ENCODE measurements at places on chromosomes 3 and 15.
A peak's percentile ranks its signal among the peaks of the same experiment; 100 is the strongest.

- DNase-seq = no peak
Measured at GRCh38 chr3:64094713-64095079, 71.4 kb upstream of the PSMD6 start.

- DNase-seq = no peak
Measured at GRCh38 chr3:142029791-142030190, 119.6 kb downstream of the TFDP2 start.

DNA sequence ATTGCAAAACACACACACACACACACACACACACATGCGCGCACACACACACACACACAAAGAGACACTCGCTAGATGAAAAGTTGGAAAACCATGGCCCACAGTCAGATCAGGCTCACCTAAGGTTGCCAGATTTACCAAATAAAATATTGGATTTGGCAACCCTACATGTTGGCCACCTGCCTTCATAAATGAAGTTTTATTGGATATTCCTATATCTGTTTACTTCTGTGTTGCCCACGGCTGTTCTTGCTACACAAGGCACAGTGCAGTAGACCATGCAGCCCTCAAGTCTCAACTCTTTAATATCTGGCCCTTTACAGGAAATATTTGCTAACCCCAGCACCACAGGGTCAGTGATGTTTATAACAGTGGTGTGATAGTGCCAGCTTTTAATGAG, 445.0 kb upstream of the PROK2 start:
- no peak for DNase-seq

DNA sequence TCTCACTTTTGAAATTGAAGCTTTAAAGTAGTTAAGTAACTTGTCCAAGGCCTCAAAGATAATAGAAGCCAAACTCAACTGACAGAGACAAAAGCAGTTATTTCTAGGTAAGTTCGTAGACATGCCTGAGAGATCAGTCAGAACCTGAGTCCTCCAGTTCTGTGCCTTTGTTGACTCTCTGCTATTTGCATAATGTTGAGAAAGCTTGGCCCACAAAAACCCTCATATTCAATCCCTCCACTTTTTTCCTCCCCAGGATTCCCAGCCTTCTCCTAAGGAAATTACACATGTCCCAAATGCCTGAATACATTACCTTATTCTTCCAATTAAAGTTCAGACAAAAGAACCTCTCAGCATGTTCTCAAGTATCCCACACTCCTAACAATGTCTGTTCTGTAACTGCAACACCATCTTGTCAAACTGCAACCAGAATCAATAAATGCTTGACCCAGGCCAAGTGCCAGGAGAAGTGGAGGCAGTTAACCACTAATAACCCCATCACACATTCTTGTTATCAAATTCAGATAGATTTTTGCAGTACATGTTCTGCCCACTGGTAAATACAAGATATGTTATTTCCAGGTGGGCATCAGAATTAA, 217.8 kb downstream of the LRRC3B start:
- no peak for DNase-seq

DNA sequence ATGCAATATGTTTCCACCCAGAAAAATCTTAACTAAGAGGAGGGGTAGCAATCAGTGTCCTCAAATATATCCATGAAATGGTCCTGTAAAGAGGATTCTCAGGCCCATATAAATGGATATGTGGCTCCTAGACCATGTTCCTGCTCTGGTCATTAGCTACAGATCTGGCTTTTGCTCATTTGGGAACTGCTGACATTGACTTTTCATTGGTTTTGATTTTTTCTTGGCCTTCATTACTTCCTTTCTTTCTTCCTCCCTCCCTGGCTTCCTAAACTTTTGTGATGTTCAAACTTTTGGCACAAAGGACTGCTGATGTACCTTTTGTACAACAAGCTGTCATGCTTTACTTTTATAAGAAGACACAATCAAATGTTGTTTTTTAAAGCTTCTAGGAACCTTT, 41.6 kb upstream of the SNRK start:
- no peak for DNase-seq

- DNase-seq = no peak
Measured at GRCh38 chr3:10173926-10174435, 9.3 kb downstream of the IRAK2 start.

DNA sequence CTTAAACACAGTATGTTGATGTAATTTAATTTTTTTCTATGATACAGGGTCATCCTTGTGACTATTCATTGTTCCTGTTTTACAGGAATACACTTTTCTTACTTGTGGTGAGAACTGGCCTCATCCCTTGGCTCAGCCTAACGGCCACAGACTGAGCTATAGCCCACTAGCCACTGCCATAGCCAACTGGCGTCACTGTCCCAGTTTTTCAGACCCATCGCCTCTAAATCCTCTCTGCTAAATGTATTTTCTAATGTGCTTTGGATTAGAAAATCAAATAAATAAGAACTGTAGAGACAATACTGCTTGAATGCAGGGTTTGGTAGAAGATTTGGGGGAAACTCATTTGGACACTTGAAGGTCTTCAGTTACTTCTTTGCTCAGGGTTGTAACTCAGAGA, 113.1 kb downstream of the TIGIT start:
- DNase-seq = no peak

- DNase-seq = peak; percentile 16
Measured at GRCh38 chr3:14879211-14879874, 60.6 kb downstream of the FGD5 start.

- DNase-seq = no peak
Measured at GRCh38 chr3:71951361-71951760, 166.4 kb upstream of the PROK2 start.

- no peak for DNase-seq
Measured at GRCh38 chr3:156617145-156617544, 57.2 kb upstream of the TIPARP start.

DNA sequence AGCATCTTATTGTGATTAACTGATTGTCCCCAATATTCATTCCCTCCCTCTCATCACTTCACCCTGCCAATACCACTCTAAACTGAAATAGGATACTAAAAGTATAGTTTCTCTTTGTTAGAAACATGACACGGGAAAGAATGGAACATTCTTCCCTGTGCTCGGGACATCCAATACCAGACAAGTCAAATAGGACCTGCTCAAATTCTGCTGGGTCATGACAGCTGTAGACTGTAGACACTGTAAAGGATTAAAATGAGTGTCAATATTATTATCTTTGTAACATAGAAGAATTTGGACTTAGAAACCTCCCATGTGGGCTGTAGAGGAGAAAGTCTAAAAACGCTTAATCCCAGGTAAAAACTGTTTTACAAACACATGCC, 315.0 kb upstream of the NR2E3 start:
- DNase-seq = no peak

GRCh38 chr15:39495871-39496840, 84.7 kb upstream of the THBS1 start:
- DNase-seq = no peak

DNA sequence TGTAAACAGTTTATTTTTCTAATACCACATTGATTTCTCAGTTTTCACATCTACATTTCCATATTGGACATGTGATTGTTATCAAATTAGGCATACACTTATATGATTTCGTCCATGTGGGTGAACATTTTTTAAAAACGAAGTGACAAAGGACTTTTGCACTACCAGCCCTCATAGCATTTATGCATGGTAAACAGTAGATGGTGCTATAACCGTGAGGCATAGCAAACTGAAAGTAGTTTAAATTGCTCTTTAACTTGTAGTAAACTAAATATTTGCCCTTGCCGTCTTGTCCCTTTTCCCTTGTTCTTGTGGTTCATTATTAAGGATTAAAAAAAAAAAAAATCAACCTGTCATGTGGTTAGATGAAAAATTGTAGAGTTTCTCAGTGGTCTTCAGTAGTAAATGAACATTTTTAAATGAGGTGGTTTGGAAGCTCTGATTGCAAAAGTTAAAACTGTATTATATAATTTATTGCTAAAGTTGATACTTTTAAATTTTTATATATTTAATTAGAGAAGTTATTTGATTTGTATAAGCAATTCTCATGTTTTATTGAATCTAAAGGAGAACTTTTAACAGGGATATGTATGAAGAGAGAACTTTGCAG, 24.0 kb downstream of the STX19 start:
- DNase-seq = no peak

GRCh38 chr3:34254285-34254684, 455.9 kb downstream of the PDCD6IP start:
- DNase-seq = no peak

- DNase-seq = no peak
Measured at GRCh38 chr15:68749793-68750192, 70.9 kb downstream of the ANP32A start.

- DNase-seq = no peak
Measured at GRCh38 chr3:157134620-157135191, 25.2 kb downstream of the CCNL1 start.

GRCh38 chr3:151971814-151972579, 98.6 kb downstream of the SUCNR1 start:
- DNase-seq = no peak

- no peak for DNase-seq
Measured at GRCh38 chr3:147962408-147963164, 553.4 kb downstream of the ZIC1 start.

DNA sequence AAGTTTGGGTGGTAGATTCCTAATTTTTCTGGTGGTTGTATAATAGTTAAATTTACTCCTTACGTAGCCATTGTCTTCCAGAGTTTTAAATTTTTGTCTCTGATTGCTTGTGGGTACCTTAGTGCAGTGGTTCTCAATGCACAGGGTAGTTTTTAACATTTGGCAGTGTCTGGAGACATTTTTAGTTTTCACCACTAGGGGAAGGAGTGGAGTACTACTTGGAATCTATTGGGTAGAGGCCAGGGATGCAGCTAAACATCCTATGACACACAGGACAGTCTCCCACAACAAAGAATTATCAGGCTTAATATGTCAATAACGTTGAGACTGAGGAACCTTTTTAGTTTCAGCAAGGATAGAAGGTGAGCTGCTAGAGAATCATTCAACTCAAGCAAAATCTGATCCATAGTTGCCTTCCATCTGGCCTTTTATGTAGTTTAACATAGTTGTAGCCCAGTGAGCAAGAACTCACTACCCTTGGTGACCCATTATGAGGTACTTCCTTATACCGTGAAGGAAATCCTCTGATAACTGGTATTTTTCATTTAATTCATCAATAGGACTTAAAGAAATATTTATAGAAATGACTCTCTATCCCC, 8.6 kb upstream of the STX19 start:
- DNase-seq = no peak

- DNase-seq = no peak
Measured at GRCh38 chr3:14407203-14407602, 4.8 kb downstream of the SLC6A6 start.

- no peak for DNase-seq
Measured at GRCh38 chr3:101853982-101854381, 4.7 kb downstream of the NFKBIZ start.

DNA sequence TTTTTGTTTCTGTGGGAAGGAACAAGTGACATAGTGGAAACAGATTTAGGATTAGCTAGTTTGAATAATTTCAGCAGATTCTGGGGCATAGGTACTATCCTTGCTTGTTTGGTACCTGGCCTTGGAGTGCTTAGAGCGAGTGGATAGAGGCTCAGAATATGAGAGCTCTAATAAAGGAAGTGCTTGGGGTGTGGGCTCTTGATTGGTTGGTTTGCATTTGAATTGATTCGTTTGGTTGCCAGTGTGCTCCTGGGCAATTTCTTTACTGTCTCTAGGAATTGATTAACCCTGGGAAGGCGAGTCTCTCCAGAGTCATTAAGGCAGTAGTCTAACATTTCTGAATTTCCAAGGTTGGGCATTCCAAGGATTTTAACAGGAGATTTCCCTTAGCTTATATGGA, 98.0 kb downstream of the DTWD1 start:
- DNase-seq = no peak

DNA sequence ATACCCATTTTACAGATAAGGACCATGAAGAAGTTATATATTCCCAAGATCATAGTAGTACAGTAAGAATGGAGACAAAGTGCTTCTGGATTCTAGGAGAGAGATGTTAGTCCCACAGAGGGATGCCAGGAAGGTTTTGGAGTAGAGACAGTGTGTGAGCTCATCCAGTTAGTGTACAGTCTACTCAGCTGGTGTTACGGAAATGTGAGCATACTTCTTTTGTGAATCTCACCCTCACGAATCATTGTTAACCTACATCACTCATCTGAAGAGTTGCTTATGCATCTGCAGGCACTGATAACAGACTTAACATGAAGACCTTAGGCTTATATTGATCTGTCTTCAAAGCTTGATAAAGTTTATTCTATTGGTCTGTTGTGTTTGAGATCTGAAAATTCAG, 106.6 kb upstream of the PTPRG start:
- no peak for DNase-seq

- DNase-seq = no peak
Measured at GRCh38 chr3:45496555-45496954, 98.0 kb upstream of the LIMD1 start.

DNA sequence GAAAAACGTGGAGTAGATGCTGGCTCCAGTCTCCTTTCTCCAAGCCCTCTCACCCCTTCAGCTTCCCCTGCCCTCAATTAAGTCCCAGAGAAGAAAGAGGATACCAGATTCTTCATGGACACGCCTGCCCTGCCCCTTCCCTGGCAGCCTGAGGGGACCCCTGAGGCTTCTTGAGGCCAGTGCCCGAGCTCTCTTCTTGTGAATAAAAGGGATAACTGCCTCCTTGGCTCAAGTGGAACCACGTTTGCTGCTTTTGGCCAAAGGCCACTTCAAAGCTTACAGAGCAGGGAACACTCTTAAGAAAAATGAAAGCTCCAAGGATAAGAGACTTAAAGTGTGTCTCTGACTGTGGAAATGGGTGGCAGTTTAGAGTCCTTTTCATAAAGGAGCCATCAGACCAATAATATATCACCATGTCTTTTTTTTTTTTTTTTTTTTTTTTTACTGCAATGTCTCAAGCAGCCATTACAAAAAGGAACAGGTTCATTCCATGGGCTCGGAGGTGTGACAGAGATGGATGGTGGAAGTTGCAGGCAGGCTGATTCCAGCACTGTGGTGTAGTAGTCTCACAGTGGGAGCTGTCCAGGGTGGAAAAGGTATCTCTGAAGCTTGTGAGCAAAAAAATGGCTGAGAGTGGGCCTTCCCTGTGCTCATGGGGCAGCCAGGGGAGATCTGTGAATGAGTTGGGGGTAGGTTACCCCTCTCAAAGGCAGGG, 108.8 kb downstream of the SEMA5B start:
- DNase-seq = no peak

GRCh38 chr3:170355738-170356595, 1.5 kb upstream of the SKIL start:
- DNase-seq = no peak

DNA sequence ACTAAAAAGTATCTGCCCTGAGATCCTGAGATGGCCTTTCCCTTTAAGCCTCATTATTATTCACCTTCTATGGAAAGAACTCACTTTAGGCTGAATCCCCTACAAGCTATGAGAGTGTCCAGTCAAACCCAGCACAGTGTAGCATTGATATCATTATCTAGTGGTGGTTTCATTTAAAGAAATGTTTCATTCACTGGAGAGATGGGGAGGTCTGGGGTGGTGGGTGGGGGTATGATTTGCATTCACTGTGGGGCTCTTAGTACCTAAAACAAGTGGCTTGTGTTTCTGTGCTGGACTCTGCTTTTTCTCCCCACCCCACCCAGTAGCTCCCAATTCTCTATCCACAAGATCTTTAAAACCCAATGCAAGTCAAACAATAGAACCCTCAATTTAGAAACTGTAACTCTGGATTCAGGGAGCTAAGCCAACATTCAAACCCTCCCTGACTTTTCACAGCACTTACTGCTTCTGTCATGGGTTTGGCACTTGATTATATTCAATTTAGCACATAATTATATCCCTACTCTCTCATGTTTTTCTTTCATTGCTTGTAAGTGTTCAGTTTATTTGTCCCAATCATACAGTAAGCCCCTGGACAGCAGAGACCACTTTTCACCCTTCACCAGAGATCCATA, 310.5 kb upstream of the THBS1 start:
- DNase-seq = no peak

- no peak for DNase-seq
Measured at GRCh38 chr15:74396445-74397238, 29.2 kb upstream of the CYP11A1 start.

Data from CD8-positive, alpha-beta T cell (primary cell).